ENCODE measurements at places on chromosomes 7 and 10. TPM values are rescaled to one million over a fixed set of nuclear protein-coding genes. Genes with fewer than 3 reads are reported as not detected.

Gene MBL2
- not detected for polyA plus RNA-seq

Gene CYP3A4
- polyA plus RNA-seq, result not detected

Gene PRSS37
- polyA plus RNA-seq, result 1.6 TPM

Gene OR2A5
- polyA plus RNA-seq, result not detected

Gene DRGX
- polyA plus RNA-seq, result 0.25 TPM

Gene ZNF853
- polyA plus RNA-seq, result not detected

Gene TUBAL3
- not detected for polyA plus RNA-seq

Gene AGAP4
- 8.2 TPM for polyA plus RNA-seq

Gene CALHM1
- polyA plus RNA-seq, result not detected

Gene FAM25A
- polyA plus RNA-seq, result not detected

Gene FOXK1
- polyA plus RNA-seq, result 0.84 TPM

All from Purkinje cell (primary cell).